ENCODE measurements at places on chromosomes 3 and 15.

- no peak overlapping the region for H3K4me3 ChIP-seq
- no peaks in the 10 kb centered on the region for H3K4me1 ChIP-seq
- no peaks in the 10 kb centered on the region for H3K27me3 ChIP-seq
- no peaks in the 10 kb centered on the region for H3K36me3 ChIP-seq
- DNase-seq = no peak
- H3K27ac ChIP-seq = no peak overlapping the region
Observed at GRCh38 chr3:127789990-127790881, 32.1 kb downstream of the MGLL start.

- no peak for DNase-seq
- no peaks in the 10 kb centered on the region for H3K4me1 ChIP-seq
- no peaks in the 10 kb centered on the region for H3K27me3 ChIP-seq
- H3K36me3 ChIP-seq = no peaks in the 10 kb centered on the region
Observed at GRCh38 chr3:131261104-131261503, 120.5 kb upstream of the NUDT16 start.

DNA sequence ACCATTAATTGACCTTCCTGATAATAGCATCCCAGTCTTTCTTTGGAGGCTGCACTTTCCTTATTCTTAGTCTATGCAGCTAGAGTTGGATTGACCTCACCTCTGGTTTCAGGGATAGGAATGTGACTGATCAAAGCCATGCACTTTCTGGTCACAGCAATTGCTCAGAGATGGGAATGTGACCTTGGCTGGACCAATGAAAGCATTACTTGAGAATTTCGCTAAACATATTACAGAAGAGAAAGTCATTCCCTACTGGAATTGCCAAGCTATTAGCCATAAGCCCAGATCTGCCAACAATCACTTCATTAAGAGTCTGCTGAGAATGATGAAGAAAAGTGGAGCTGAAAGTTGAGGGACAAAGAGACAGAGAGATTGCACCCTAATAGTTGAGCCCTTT is 32.7 kb downstream of the RTP1 start:
- H3K36me3 ChIP-seq = no peaks in the 10 kb centered on the region
- H3K27me3 ChIP-seq = peaks cover 11% of the 10 kb centered on the region
- no peak overlapping the region for H3K27ac ChIP-seq
- H3K4me1 ChIP-seq = no peaks in the 10 kb centered on the region

DNA sequence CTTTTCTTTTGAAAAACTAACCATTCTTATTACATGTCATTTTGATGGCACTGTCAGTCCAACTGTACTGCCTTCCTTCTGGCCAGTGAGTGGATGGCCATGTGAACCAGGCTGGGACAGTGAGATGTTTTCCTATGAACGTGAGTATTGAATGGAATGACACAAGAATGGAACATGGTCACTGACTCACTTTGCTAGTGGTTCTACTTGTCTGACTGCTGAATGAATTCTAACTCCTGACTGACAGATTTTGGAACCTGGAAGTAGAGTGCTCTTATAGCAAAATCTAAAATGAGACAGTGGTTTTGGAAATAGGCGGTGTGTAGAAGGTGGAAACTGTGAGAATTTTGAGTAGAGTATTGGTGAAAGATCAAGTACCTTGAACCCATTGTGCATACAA is 606.9 kb upstream of the KCNMB2 start:
- H3K4me3 ChIP-seq = no peak overlapping the region
- H3K27ac ChIP-seq = no peak overlapping the region
- no peaks in the 10 kb centered on the region for H3K36me3 ChIP-seq
- DNase-seq = no peak
- H3K4me1 ChIP-seq = no peaks in the 10 kb centered on the region

DNA sequence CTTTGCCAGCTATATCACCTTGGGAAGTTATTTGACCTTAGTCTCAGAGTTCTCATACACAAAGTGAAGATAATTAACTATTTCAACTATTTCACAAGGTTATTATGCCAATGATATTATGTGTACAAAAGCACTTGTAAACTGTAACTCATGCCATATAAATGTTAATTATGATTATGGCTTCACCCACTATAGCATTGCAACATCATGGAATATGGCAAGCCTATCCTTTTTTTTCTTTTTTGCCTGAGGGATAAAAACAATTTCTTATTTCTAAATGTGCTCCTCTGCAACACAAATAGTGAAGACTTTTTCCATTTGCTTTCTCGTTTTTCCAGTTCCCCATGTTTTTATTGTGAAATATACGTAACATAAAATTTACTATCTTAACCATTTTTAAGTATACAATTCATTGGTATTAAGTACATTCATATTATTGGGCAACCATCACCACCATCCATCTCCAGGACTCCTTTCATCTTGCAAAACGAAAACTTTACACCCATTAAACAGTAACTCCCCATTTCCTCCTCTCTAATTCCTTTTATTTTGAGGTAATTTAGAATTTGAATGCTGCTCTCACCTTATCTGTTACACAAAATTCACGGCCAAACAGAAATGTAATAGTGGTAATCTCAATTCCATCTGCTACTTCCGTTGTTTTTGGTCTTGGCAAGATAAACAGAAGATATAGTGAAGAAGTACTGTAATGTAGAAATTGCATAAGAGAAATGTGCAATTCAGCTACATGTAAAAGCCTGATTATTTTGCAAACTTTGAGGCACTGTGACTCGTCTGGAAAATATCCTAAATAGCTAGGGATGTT is 46.3 kb downstream of the NANOGP8 start:
- no peaks in the 10 kb centered on the region for H3K27me3 ChIP-seq
- no peak for DNase-seq
- no peak overlapping the region for H3K4me3 ChIP-seq
- no peak overlapping the region for H3K27ac ChIP-seq

- H3K27me3 ChIP-seq = no peaks in the 10 kb centered on the region
- no peak for DNase-seq
- no peak overlapping the region for H3K27ac ChIP-seq
- H3K4me1 ChIP-seq = no peaks in the 10 kb centered on the region
- H3K4me3 ChIP-seq = no peak overlapping the region
- no peaks in the 10 kb centered on the region for H3K36me3 ChIP-seq
Observed at GRCh38 chr3:106589311-106589942, 720.6 kb upstream of the CBLB start.

- no peaks in the 10 kb centered on the region for H3K27me3 ChIP-seq
- H3K4me3 ChIP-seq = no peak overlapping the region
Observed at GRCh38 chr15:88202231-88202630, 54.3 kb downstream of the NTRK3 start.

DNA sequence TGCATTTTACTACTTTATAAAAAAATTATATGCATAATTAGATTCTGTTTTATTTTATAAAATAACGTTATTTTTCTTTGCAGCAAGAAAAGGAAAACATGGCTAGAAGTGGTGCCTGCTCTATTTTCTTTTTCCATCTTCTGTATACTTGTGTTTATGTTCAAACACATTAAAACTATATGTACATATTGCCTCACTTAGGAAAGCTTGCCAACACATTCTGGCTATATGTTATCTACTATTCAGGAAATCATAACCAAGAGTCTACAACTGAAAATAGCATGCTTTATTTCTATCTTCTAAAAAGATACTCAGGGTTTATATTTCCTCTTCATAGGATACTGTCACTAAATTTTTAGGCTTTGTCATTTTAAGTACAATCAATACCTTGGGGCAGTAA is 90.2 kb upstream of the KCNMB2 start:
- no peaks in the 10 kb centered on the region for H3K36me3 ChIP-seq
- no peaks in the 10 kb centered on the region for H3K27me3 ChIP-seq
- no peak overlapping the region for H3K27ac ChIP-seq
- no peak overlapping the region for H3K4me3 ChIP-seq

- H3K36me3 ChIP-seq = no peaks in the 10 kb centered on the region
- DNase-seq = no peak
- no peak overlapping the region for H3K27ac ChIP-seq
- H3K4me1 ChIP-seq = no peaks in the 10 kb centered on the region
- H3K4me3 ChIP-seq = no peak overlapping the region
Observed at GRCh38 chr3:10688126-10688525, 127.9 kb upstream of the SLC6A11 start.

DNA sequence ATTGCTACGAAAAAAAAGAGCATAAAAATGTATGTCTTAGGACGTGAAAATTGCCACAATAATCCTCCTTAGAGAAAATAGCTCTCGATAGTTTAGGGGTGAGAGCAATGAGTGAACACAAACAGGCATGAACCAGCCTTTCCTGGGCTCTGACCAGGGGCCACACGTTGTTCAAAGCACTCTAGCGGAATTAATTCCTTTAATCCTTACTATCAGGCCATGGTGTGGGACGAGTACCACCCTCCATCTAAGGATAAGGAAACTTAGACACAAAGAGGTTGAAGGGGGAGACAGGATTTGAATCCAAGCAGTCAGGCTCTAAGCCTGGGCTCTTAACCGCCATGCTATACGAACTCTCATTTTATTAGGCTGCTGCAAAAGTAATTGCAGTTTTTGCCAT is 81.9 kb upstream of the CACNA2D3 start:
- H3K36me3 ChIP-seq = no peaks in the 10 kb centered on the region
- no peak overlapping the region for H3K27ac ChIP-seq
- H3K4me1 ChIP-seq = no peaks in the 10 kb centered on the region
- no peak overlapping the region for H3K4me3 ChIP-seq
- no peak for DNase-seq

GRCh38 chr3:124960698-124961097 is 26.1 kb upstream of the MUC13 start:
- no peak overlapping the region for H3K4me3 ChIP-seq
- no peaks in the 10 kb centered on the region for H3K36me3 ChIP-seq
- DNase-seq = no peak
- no peak overlapping the region for H3K27ac ChIP-seq
- peaks cover 11% of the 10 kb centered on the region for H3K4me1 ChIP-seq
- H3K27me3 ChIP-seq = no peaks in the 10 kb centered on the region

GRCh38 chr15:68054628-68055223 is 611 bp downstream of the PIAS1 start:
- no peaks in the 10 kb centered on the region for H3K36me3 ChIP-seq
- H3K27ac ChIP-seq = peak overlapping the region; percentile 85
- peak overlapping the region; percentile 87 for H3K4me3 ChIP-seq
- no peak for DNase-seq
- no peaks in the 10 kb centered on the region for H3K27me3 ChIP-seq

- no peak overlapping the region for H3K4me3 ChIP-seq
- H3K27me3 ChIP-seq = peaks cover 12% of the 10 kb centered on the region
- DNase-seq = no peak
- no peaks in the 10 kb centered on the region for H3K4me1 ChIP-seq
Observed at GRCh38 chr3:197373096-197373495, 74.7 kb upstream of the DLG1 start.

- no peak overlapping the region for H3K27ac ChIP-seq
- no peaks in the 10 kb centered on the region for H3K27me3 ChIP-seq
- no peaks in the 10 kb centered on the region for H3K4me1 ChIP-seq
- no peak for DNase-seq
- no peak overlapping the region for H3K4me3 ChIP-seq
Observed at GRCh38 chr3:57718118-57718517, 25.2 kb upstream of the DENND6A start.

- no peaks in the 10 kb centered on the region for H3K36me3 ChIP-seq
- H3K27ac ChIP-seq = no peak overlapping the region
- H3K27me3 ChIP-seq = no peaks in the 10 kb centered on the region
- H3K4me3 ChIP-seq = no peak overlapping the region
- no peak for DNase-seq
- H3K4me1 ChIP-seq = no peaks in the 10 kb centered on the region
Observed at GRCh38 chr15:63447017-63447676, 57.2 kb upstream of the USP3 start.

DNA sequence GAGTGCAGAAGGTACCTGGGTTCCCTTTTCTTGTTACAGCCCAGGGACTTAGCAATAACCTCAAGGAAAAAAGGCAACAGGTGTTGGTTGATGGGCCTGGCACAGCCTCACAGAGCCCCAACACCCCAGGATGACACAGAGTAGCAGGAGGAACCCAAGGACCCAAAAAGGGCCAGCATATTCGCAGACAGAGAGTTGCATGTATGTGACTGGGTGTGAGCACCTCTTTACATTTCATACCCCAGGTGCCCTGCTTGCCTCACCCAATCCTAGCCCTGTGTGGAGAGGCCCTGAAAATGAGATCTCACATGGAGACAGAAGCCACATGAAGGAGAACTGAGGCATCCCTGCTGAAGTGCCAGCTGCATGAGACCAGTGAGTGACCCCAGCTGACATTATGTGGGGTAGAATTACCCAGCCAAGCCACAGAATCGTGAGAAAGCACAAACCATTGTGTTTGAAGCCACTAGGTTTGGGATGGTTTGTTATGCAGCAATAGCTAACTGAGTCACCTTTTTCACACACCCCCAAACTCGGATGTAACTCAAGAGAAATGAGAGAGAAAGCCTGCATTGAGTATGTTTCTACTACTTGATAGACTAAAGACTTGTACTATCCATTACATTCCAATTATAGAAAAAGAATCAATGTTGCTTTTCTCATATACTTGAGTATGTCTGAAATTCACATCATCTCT is 26.2 kb upstream of the HHATL start:
- H3K27ac ChIP-seq = no peak overlapping the region
- no peak for DNase-seq
- no peaks in the 10 kb centered on the region for H3K4me1 ChIP-seq
- no peak overlapping the region for H3K4me3 ChIP-seq
- H3K27me3 ChIP-seq = no peaks in the 10 kb centered on the region
- H3K36me3 ChIP-seq = no peaks in the 10 kb centered on the region

DNA sequence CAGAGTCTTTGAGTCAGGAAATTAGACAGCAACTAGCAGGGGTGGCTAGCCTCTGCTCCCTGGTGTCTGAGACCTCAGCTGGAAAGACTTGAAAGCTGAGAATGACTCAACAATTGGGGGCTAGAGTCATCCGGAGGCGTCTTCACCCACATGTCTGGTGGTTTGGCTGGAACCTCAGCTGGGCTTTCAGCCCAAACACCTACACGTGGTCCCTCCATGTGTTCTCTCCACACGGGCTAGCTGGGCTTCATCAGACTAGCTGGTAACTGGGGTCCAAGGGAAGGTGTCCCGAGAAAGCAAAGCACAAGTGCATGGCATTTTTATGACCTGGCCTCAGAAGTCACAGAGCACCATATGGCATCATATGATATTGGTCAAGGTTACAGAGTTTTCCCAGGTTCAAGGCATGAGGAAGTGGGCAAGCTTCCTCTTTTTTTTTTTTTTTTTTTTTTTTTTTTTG is 19.9 kb upstream of the ABHD2 start:
- H3K4me3 ChIP-seq = no peak overlapping the region
- no peak overlapping the region for H3K27ac ChIP-seq
- no peaks in the 10 kb centered on the region for H3K27me3 ChIP-seq
- no peak for DNase-seq
- H3K36me3 ChIP-seq = no peaks in the 10 kb centered on the region
- H3K4me1 ChIP-seq = no peaks in the 10 kb centered on the region

- no peaks in the 10 kb centered on the region for H3K27me3 ChIP-seq
- H3K4me3 ChIP-seq = no peak overlapping the region
- H3K27ac ChIP-seq = no peak overlapping the region
- no peaks in the 10 kb centered on the region for H3K36me3 ChIP-seq
Observed at GRCh38 chr3:102113421-102114041, 264.2 kb downstream of the NFKBIZ start.

Data from Panc1 (cell line).